Kidney (tissue), 22 donors: ENCODE measurements at places on chromosomes 11 and 22. TPM values are rescaled to one million over a fixed set of nuclear protein-coding genes. Genes with fewer than 3 reads are reported as not detected.

DNA sequence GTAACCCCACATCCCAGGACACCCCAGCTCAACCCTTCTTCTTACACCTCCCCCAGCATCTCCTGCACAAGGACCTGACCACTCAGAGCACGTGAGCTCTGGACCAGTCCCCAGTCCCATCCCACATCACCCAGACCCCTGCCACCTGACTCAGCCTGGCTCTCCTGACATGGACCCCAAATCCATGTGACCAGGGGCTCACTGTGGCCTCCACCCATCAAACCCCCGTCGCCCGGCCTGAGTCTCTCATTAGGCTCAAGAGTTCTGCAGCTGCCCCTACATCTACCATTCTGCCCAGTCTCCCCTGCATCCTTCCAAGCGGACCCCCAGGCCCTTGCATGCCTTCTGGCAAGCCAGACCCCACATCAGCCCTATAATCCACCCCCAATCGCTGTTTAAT, 1.9 kb upstream of the LIF start:
- DNase-seq = no peak

TRPM5 gene
- 0.25 TPM for total RNA-seq

DNA sequence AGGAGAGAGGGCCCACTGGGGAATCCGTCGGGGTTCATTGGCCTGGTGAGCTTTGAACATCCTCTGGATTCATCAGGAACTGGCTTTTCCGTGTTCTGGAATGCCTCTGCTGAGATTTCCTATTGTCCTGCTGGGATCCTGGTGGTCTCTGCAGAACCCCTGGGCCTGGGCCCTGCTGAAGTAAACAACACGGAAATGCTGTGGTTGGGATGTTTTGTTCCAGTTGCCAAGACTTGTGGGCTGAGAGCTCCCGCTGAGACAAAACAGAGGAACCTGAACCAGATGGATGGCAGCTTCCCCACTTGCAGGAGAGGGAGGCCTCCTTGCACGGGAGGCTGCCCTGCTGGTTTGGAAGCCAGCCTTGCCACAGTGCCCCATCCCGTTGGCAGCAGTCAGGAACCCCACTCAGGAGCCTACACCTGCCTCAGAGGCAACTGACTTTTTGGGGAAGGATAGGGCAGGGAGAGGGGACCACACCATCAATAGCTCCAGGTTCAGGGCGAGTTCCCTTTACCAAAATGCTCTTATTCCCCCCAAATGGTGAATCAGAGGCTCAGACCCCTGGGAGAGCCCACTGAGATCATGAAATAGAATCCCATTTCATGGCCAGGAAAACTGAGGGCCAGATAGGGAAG, 60.7 kb downstream of the LRRC32 start:
- DNase-seq = no peak

- DNase-seq = no peak
These were observed 3.8 kb downstream of the NCF4 start for GRCh38 chr22:36864454-36865215.

DNA sequence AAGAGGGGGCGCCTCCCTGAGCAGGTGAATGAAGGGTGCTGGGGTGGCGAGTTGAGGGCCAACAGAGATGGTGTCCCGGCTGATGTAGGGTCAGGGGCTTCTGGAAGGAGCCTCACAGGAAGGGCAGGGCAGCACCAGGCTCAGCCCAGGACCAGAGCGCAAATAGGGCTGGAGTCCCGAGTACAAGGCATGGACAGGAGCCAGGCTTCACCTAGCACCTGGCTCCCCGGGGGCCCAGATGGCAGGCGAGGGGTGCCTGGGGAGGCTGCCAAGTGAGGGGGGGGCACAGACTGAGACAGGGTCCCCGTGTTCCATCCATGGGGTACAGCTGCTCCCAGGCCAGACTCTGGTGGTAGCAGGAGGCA, 105.8 kb downstream of the KCNQ1 start:
- no peak for DNase-seq

DNA sequence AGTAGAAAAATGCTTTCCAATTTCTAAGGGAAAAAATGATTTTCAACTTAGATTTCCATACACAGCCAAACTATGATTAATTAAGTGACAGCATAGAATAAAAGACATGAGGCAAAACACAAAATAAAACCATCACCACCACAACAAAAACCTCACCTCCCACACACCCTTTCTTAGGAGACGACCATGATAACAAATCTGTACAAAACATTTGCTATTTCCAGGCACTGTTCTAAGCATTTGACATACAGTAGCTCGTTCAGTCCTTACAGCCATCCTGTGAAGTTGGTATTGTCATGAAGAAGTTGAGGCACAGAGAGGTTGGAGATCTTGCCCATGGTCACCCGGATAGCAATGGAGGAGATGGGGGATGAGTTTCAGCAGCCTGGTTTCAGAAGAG, 8.7 kb downstream of the SPI1 start:
- no peak for DNase-seq

- DNase-seq = peak; percentile 39
These were observed 347.2 kb downstream of the TTC28 start for GRCh38 chr22:28332410-28332809.

- DNase-seq = no peak
These were observed 31.7 kb downstream of the DCDC1 start for GRCh38 chr11:31337806-31338205.

- DNase-seq = no peak
These were observed 229.9 kb upstream of the ANO5 start for GRCh38 chr11:21963013-21963412.

GRCh38 chr11:47296045-47296444, 26.1 kb downstream of the MADD start:
- DNase-seq = no peak

DNA sequence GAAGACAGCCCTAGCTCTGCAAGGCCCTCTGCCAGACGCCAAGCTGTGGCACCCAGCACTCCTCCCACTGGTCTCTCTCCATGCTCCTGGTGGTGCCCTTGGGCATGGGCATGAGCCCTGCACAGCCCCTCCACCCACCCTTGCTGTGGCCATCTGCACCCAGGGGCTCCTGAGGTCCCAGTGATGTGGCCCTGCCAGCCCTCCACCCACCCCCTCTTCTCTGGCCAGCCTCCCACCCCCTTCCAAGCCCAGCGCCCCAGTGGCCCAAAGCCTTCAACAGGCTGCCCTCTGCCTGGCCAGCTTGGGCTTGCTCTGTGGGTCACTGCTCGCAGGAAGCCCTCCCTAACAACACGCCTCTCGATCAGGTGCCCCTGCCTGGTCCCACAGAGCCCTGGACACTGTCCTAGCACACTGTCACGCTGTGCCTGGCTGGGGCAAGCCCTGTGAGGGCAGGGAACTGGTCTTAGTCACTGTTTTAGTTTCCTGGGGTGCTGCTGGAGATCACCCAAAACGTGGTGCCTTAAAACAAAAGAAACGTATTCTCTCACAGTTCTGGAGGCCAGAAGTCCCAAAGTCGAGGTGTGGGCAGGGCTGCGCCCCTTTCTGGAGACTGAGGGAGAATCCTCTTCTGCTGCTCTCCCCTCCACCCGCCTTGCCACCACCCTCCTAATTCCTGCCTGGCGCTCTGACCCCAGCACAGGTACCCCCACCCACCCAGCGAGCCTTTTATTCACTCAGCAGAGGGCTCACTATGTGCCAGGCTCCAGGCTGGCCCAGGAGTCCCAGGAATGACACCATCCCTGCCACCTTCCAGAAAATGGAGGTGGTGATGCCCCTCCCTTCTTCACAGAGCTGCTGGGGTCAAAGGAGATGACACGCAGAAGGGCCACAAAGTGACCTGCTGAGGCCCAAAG, 14.7 kb downstream of the SULT4A1 start:
- no peak for DNase-seq

B3GAT1 gene
- 3.7 TPM for total RNA-seq

DNA sequence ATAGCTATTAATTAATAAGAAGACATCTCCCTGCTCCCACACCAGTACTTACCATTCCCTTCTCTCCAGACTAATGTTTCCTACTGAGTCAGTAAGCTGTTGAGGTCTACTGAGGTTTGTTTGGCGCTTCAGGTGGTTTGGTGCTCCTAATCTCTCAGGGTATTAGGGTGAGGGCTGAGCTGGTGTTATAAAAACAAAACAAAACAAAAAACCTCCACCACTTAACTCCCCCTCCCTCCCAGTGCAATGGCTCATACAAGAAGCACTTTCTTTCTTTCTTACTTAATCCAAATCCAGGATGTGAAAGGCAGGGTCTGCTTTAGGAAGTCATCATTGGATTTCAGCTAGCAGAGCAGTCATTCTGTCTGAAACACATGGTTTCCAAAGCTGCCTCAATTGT, 15.3 kb downstream of the CSTPP1 start:
- DNase-seq = no peak

HEPHL1 gene
- total RNA-seq = not detected

DNA sequence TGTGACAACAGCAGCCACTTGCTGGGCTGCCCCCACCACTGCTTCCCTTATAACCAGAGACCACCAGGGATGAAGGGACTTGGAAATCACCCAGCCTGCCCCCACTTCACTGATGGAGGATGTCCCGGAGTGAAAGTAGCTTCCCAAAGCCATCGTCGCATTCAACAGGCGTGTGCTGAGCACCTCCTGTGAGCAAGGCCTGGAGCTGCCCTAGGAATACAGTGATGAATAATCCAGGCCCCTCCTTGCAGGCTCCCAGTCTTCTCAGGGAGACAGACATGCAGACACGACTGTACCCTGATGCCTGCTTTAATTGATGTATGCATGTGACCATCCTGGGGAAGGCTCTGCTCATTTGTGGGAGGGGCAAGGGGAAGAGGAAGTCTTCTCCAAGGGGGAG, 22.6 kb downstream of the PTPN5 start:
- DNase-seq = no peak

DNA sequence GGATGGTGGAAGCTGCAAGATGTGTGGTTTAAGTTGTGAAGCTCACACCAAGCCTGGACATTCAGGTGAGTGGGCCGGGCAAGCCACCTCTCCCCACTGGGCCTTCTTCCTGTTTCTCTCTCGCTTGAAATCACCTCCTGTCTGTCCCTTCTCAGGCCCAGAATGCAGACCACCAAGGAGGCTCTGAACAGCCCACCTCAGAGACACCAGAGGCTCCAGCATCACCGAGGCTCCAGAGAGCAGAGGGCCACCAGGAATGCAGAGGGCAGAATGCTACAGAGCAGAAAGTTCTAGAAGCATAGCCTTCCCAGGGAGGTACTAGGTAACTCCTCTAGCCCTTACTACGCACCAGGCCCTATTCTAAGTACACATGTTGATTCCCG, 14.8 kb upstream of the IL2RB start:
- no peak for DNase-seq

- no peak for DNase-seq
These were observed 583 bp downstream of the APLP2 start for GRCh38 chr11:130070109-130070845.

DNA sequence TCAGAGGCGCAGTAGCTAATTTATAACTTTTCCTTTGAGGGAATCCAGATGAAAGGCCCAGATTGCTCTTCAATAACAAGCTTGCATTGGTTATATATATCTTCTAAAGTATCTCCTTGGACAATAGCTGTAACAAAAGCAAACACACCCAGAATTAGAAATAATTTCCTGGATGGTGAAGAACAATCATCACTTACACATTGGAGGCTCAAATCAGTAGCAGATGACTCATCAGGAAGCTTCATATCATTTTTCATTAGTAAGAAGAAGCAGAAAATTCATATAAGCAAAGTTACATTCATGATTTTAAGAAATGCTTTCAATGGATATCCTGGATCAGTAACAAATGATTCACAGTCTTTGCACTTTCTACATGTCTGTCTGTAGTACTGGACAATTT, 173.6 kb upstream of the CCDC90B start:
- no peak for DNase-seq

- no peak for DNase-seq
These were observed 96.5 kb downstream of the DSCAML1 start for GRCh38 chr11:117700551-117700950.

DNA sequence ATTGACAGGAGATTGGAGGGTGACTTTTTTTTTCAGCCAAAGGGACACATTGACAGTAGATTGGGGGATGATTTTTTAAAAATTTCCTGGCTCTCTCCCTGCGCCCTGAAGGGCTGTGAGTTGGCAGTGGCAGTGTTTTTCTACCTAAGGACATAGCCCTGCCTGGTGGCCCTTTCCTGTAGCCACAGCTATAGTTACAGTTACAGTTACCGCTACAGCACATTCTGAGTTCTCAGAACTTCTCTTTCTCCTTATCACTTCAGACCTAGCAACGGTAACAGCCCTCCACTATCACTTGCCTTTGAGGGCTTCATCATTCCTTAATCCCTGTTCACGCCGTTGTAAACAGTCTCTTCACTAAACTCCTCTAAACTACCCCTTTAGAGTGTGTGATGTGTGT, 684 bp downstream of the MRGPRX2 start:
- no peak for DNase-seq

SERHL2 gene
- 3.1 TPM for total RNA-seq

DNA sequence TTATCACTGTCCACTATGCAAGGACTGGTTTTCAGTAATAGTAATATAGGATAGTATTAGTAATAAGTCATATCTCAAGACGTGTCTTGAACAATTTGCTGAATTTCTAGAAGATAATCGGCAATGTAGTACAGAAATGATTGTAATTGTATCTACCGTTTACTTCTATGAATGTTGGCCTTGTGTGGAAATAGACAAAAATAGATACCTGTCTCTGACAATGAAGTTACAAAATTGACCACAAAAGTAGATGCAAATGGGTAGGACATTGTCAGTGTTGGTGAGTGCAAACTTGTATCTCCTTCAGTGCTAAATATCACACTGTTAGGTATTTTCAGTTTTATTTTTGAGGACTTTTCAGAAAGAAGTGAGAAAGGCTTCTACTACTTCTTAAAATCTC, 43.1 kb downstream of the SVIP start:
- DNase-seq = no peak

E2F8 gene
- total RNA-seq = 0.66 TPM

GRCh38 chr11:65485920-65486219, 13.0 kb upstream of the MALAT1 start:
- DNase-seq = no peak

- DNase-seq = peak; percentile 72
These were observed 4.9 kb downstream of the ADORA2A start for GRCh38 chr22:24432059-24432853.

DNA sequence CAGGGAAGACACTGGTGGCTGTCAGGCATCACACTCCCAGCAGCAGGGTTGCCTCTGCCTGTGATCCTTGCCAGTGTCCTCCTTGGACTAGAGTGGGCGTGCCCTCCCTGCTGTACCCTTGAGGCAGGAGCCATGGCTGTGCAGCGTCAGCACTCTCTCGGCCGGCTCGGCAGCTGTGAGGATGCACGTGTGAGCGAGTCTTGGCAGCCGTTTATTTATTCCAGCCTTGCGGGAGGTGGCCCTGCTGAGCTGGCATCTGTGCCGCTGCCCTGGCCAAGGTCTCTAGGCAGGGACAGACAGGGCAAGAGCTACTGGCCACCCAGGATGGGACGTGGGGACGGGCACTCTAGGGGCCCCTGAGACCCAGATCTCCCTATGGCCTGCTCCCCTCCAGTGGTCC, 33.9 kb downstream of the TSPAN4 start:
- DNase-seq = no peak

GRCh38 chr22:43478621-43479300, 66.9 kb downstream of the MPPED1 start:
- no peak for DNase-seq

GRCh38 chr11:83318931-83319330, 32.8 kb upstream of the CCDC90B start:
- no peak for DNase-seq

EXPH5 gene
- 9.5 TPM for total RNA-seq

GRCh38 chr11:78770931-78771330, 196.3 kb upstream of the NARS2 start:
- no peak for DNase-seq
